Stimulated activated CD4-positive, alpha-beta T cell treated with anti-CD3 and anti-CD28 coated beads, TNF-alpha, amount 100 ng/mL, for 1 hour (primary cell): ENCODE measurements at places on chromosomes 2 and 18.

- no peak for DNase-seq
These were observed 73.8 kb downstream of the TFCP2L1 start for GRCh38 chr2:121211251-121211650.

DNA sequence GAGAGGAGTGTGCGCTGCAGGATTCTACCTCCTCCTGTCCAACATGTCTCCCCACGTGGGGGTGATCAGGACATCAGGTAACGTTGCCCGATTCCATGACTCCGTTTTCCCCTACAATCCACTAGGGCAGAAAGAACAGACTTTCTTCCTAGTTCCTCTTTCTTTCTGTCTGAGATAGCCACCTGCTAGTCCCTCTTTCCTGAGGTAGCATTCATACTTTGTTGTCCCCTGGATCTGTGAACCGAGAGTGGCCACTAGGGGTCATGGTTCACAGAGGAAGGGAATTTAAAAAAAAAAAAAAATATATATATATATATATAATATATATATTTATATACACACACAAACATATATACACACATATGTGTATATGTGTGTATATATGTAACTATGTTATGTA is 210.0 kb upstream of the ZNF521 start:
- DNase-seq = no peak

- no peak for DNase-seq
These were observed 43.6 kb downstream of the QPCT start for GRCh38 chr2:37388074-37388473.

GRCh38 chr18:36326771-36327170 is 29.3 kb downstream of the FHOD3 start:
- no peak for DNase-seq

- no peak for DNase-seq
These were observed 10.8 kb downstream of the KHK start for GRCh38 chr2:27097341-27097740.
